ENCODE measurements at places on chromosomes 3 and 15. TPM values are rescaled to one million over a fixed set of nuclear protein-coding genes. Genes with fewer than 3 reads are reported as not detected.

DNA sequence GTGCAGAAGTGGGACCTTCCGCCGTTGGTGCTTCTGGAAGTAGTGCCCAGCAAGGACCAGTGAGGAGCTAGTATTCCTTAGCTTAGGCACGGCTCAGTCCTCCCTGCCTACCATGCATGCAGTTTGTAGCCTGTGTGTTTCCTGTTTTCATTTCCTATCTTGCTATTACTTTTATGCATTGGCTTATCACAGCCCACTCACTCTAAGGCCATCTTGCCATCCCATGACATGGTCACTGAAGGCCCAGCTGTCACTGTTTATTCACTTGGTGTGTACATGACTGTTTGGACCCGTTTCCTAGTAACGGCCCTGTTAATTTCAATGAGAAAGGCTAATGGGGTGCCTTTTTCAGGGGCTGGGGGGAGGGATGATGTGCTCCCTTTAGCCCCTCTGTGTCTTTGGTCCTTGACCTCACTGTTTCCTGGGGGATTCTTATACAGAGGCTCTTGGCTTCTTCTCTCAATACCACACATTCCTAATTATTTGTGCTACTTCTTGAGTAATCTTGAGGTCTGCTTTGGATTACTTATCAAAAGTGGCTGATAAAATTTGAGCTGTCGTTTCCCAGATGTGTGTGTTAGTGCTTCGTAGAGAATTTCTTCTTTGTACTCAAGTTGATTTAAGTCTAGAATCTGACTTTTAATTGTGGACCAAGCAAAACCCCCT is 24.5 kb upstream of the TRAK1 start:
- DNase-seq, result no peak

GRCh38 chr3:110656394-110657025 is 415.1 kb upstream of the NECTIN3 start:
- no peak for DNase-seq

- DNase-seq, result no peak
These were observed 9.4 kb upstream of the SUMF1 start for GRCh38 chr3:4476496-4476895.

DNA sequence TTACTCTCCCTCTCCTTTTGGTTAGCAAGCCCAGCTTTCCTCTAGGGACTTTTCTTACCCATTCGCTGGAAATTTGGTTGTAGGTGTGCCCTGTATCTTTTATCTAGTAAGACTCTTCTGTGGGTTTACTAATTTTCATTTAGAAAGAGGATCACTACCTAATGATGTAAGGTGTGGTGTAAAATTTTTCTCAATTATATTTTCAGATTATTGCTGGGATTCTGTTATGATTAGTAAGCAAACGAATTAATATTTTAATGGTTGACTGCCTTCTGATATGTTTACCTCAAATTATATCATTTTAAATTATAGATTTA is 28.5 kb downstream of the PLCL2 start:
- DNase-seq, result no peak

DNA sequence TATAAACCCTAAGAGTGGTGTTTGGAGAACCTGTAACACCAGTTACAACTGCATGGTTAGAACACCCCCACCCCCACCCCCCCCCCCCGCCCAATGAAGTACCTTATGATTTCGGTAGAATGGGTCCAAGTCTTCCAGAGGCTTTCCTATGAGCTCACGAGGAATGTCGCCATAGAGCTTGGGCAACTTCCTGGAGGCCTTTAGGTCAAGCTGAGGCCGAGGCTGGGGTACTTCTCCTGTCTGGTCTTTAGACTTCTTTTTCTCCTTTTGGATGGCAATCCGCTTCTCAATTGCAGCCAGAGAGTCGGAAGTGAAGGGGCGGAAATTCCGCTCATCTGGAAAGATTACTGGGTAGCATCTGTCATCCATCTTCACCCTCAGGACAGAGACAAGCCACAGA is 101.8 kb downstream of the SCN11A start:
- no peak for DNase-seq

DNA sequence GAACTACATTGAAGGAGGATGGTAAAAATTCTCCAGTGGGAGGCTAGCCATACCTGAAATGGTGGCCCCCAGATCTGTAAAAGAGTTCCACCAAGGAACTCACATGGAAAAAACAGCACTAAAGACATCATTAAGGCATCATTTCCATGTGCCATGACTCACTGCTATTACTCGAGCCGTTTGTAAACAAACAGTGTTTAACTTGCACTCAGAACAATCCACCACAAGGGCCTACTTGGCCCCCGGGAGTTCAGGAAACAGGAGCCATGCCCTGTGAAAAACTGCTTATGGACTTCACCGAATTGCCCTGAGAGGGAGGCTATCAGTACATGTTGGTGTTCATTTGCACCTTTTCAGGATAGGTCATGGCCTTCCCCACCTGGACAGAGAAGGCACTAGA is 18.2 kb downstream of the CCR4 start:
- DNase-seq, result no peak

DNA sequence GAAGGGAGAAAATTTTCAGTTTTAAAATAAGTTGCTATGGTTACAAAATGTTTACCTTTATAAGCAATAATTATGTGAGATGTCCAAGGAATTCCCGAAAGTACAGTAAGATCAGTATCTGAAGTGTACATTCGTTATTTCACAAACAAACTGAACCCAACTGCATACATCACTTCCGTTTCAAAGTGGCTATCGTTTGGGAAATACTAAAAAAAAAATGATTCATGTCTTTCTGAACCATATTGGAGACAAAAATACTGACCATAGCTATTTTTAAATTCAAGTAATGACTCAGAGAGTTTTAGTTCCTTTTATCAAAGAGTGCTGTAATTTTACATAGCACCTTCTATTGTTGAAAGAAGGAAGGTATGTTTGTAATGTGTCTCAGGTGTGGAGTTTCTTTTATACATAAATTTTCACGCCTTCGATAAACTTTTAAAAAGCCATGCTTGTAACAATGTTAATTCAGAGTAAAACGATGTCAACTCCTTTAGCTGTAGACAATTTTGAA is 8.0 kb upstream of the ANKRD28 start:
- no peak for DNase-seq

GRCh38 chr3:115022199-115022598 is 124.9 kb downstream of the ZBTB20 start:
- DNase-seq, result no peak

GRCh38 chr3:59503441-59503840 is 453.6 kb upstream of the CFAP20DC start:
- no peak for DNase-seq

- no peak for DNase-seq
These were observed 20.1 kb downstream of the GASK1A start for GRCh38 chr3:42999212-42999611.

DNA sequence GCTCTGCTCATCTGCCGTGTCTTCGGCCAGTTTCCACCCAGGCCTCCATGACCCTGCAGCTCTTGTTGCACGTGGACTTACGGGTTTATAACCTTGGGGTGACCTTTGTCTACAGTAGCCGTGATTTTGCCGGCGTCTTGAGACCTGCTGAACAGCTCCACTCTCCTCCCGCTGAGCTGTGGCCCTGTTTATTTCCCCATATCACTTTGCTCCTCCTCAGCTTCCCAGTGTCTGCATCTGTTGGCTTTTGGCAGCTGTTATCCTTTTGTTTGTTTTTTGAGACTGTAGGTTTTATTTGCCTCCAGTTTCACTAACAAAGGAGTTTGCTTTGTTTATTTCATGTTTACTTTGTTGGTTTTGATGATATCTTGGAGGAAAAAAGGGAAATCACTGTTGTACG is 29.3 kb upstream of the SLC28A1 start:
- DNase-seq, result no peak

- no peak for DNase-seq
These were observed 499.0 kb upstream of the ATP11B start for GRCh38 chr3:182294256-182294655.

- DNase-seq, result no peak
These were observed 11.9 kb downstream of the GTPBP8 start for GRCh38 chr3:113002679-113003078.

- no peak for DNase-seq
These were observed 698 bp downstream of the GRM7 start for GRCh38 chr3:6861625-6862000.

- DNase-seq, result no peak
These were observed 30.7 kb upstream of the CBLB start for GRCh38 chr3:105899516-105899915.

GLDN gene
- total RNA-seq, result 0.82 TPM

GHRL gene
- not detected for total RNA-seq

CACNA1D gene
- total RNA-seq, result 15.6 TPM

MUSTN1 gene
- total RNA-seq, result 1.8 TPM

Data from Caco-2 (cell line).